Stimulated activated CD4-positive, alpha-beta T cell treated with anti-CD3 and anti-CD28 coated beads, Interleukin-2, amount 100 ng/mL, for 4 hours (primary cell): ENCODE measurements at places on chromosomes 3 and 15.

DNA sequence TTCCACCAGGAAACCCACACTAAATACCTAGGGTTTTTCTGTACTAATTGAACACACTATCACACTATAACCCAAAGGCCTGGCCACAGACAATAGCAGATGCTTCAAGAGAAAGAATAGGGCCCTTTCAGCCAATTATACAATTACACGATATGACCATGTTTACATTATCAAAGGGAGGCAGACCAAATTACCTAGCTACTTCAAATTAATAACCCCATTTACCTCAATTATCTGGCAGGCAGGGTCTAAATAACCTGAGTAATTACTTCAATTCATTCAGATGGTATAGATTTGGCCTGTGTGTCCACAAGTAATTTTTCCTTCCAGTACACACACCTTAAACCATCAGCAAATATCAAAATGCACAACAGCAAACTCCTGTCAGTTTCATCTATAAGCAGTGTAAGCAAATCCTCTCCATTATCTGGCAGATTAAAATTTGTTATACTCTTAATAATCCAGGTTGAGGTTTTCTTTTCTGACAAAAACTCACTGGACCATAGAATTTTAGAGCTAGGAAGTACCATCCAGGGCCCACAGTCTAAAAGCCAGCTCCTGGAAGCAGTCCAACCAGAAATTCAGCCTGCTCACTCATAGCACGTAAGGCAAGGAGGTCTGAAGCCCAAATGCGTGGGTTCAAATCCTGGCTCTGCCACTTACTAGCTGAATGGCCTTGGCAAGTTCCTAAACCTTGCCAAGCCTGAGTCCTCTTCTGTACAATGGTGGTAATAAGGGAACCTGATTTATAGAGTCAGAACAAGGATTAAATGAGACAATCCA lies 51.8 kb downstream of the RFTN1 start:
- no peak for DNase-seq

DNA sequence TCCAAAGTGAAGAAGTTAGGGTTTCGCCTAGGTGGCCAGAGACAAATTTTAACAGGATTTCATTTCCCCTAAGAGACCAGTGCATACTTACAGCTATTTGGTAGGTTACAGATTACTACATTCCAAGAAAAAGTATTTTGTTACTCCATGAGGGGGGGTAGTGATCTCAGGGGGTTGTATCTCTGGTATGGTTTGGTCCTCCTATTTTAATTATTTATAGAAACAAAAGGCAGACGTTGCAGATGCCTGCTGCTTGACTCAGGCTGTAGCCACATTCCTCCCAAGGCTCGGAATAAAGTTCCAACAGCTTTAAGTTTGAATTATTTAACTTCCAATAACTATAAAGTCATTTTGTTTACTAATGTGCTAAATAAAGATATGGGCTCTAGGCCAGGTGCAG lies 1.3 kb upstream of the TRIM59 start:
- no peak for DNase-seq

DNA sequence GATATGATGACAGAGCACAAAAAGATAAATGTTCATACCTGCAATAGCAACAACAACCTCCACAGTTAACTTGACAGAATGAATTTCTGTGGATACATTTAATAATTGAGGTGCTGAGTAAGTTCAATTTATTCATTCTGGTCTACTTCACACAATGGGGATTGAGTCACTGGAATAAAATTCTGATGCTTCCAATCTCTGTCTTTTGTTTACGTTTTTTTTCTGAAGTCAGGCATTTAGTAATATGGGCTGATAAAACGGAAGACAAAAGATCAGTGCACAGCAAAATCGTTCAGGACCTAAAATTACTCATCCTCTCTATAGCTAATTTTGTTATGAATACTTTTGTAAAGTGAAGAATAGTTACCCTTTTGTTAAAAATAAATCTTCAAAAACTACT lies 565.9 kb upstream of the CCDC54 start:
- DNase-seq, result no peak

DNA sequence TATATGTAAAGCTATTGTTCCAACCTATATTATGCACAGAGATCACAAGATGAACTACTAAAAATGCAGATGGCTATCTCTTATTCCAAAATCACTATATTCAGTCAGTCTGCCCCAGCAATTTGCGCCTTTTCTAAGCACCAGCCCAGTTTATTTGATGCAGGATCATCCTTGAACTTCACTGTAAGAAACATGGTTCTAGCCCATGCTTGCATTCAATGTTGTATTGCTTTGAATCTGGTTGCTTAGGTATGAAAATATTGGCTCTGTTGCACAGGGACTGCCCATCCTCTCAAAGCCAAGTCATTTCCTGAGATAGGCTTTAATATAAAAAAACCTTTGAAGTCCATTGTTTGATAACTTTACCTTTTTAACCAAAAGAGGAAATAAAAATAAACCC lies 170.5 kb upstream of the LRIG1 start:
- no peak for DNase-seq

- DNase-seq, result no peak
Observed at GRCh38 chr3:141331377-141332318, 36.7 kb upstream of the ZBTB38 start.

- no peak for DNase-seq
Observed at GRCh38 chr3:100971798-100972197, 21.4 kb downstream of the ABI3BP start.

DNA sequence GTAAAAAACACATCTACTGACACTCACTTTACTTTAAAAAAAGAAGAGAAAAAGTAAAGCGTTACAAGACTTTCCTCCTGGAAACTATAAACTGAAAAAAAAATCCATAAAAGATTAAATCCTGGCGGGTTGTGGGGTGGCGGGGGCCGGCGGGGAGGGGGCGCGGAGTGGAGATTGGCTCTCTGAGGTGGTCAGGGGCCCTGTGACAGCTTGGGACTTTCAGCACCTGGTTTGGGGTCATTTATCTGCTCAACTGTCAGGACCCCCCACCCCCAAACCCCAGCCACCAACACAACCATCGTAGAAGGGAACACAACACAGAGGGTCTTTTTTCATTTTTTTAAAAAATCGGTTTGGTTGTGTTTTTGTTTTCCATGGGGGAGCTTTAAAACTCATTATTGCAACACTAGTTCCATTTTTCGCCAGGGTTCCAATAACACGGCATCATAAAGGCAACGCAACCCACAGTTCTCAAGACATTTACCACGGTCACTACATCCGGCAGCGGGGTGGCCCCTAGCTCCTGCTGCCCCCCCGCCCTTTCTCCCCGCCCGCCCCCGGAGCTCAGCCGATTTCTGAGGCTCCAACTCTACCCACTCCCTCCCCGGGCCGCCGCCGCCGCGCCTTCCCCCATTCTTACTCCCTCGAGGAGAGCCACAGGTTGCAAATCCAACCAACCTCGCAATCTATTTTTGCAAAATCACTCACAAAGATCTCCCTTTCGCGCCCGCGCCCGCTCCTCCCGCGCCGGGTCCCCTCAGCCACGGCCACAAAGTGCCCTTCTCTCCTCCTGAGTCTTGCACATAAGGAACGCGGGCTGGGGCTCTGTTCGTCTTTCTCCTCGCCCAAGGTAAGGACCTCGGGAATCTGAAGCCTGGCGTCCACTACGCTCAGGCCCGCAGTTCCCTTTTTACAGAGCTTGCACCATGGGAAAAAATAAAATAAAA lies 1.8 kb downstream of the BCL6 start:
- DNase-seq, result peak; percentile 33

- no peak for DNase-seq
Observed at GRCh38 chr3:173351886-173352285, 45.7 kb upstream of the NLGN1 start.

DNA sequence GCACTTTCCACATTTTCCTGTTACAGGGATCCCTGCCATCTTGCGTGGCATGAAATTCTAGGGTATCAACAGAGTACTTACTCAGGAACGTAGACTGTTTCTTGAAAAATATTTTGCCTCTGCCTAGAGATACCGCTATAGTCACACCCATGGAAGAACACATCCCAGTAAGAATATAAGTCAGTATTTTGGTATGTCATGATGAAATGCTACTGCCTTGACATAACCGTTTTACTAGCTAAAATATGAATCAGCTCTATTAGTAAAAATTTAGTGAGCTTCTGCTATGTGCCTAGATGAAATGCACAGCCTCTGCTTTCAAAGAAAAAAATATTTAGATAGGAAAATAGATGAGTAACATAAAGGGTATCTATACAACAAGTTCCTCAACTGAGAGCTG lies 276.4 kb downstream of the TBC1D5 start:
- no peak for DNase-seq

- no peak for DNase-seq
Observed at GRCh38 chr3:30098653-30099455, 507.5 kb upstream of the TGFBR2 start.

DNA sequence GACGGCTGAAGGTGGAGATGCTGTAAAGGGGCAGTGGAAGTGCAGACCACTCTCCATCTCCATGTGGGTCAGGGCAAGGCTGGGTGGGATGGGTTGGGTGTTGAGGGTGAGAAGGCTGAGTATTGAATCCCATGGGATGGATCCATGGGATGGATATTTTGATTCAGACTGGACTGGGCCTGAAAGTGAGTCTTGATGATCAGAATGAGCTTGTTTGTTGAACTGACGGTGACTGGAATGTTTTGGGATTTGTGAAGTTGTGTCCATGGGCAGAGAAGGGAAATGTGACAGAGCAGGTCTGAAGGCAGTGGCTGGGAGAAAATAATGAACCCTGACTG lies 49.3 kb downstream of the CHST2 start:
- DNase-seq, result no peak

- no peak for DNase-seq
Observed at GRCh38 chr3:152899306-152899705, 64.4 kb downstream of the P2RY1 start.

DNA sequence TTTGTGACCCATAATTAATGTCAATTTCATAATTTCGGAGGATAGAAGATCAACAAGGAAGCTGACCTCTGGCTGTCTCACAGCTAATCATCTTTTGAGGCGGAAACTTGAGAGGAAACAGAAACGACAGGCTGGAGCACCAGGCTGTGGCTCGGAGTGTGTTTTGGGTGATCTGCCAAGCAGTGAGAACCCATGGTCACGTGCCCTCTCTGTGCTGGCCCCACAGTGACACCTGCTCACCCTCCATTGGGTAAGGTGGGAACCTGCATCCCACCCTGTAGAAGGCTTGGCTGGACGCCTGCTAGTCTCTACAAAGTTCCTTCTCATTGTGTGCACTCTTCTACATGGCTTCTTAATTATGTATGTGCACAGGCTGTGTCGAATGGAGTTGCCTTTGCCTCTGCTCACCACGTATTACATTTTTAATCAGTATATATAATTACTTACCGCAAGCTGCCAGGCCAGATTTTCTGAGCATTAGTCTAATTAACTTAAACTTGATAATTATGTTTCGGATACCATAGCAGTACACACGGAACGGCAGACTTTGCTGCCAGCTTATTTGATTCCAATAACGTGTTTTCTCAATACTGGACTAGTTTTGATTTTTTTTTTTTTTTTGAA lies 719.4 kb upstream of the CFAP20DC start:
- no peak for DNase-seq

DNA sequence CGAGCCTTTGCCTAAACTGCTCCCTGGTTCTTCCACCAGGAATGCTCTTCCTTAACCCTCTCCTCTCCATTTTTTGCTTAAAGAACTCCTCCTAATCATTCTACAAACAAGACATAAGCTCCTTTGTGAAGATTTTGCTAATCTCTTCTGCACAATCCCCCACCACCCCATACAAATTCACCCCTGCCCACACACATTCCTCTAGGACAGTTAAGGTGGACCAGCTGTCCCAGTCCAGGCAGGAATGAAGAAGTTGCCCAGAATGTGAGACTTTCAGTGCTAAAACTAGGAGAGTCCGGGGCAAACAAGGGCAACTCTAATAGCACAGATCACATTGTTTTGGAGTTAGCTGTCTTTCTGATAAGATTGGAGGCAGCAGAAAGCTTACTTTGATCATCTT lies 13.9 kb upstream of the FAM174B start:
- no peak for DNase-seq

GRCh38 chr3:174540116-174540908 lies 318.8 kb upstream of the NAALADL2 start:
- no peak for DNase-seq

DNA sequence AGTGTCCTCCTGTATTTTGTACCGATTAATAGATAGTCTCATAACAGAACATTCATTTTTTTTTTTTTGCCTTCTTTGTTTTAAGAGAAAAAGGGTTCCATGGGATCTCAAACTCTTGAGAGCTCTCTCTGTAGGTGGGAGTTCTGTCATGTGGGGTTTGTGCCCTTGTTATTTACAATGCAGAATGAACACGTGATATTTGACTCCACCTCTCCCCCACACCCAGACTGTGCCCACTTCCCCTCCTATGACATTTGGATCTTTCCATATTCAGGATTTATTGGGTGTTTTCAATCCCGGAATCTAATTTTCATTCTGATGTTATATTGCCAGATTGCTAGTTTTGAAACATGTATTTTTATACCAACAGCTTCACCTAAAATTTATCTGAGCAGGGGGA lies 49.5 kb downstream of the ARPP21 start:
- no peak for DNase-seq

DNA sequence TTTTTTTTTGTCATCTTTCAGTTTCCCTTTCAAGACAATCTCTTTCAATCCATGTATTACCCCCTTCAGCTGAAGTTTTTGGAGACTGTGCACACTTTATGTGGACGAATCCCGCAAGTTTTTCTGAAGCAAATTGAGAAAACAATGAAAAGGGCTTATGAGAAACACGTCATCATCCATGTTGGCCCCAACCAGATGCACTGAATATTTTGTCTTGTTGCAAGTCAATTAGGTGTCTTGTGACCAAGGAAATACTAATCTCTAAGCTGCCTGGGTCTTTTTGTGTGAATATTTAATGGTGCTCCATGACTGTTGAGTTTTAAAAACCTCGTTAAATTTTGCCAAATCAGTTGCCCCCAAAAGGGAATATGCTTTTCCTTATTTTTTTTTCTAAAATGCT lies 21.7 kb upstream of the PPP4R2 start:
- no peak for DNase-seq

GRCh38 chr3:173762501-173762900 lies 365.0 kb downstream of the NLGN1 start:
- no peak for DNase-seq

DNA sequence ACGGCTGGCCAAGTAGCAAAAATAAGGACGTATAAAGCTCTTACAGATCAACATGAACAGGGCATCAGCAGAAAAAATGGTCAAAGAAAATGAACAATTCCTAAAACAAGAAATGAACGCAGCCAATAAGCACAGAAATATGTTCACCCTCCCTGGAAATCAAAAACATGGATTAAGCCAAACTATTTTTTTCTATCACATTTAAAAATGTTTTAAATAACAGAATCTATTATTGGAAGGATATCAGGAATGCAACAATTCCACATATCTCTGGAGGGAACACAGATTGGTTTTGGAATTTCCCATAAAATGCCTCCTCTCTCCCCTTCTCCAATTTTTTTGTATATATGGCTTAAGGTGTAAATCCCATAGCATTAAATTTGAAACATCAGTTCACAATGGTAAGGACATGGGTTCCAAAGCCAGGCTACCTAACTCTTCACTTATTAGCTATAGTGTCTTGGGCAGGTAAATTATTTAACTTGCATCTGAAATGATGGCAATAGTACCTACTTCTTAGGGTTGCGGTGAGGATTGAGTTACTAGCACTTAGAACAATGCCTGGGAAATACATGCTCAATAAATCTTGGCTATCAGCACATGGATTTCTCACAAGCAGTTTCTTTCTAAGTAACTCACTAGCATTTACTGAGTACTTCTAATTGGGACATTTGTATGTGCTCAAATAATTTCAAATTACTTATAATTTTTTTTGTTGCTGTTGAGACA lies 10.1 kb downstream of the UACA start:
- no peak for DNase-seq
